Activated CD4-positive, alpha-beta T cell treated with anti-CD3 and anti-CD28 coated beads, Interleukin-2, amount 50 U/mL, for 16 hours (primary cell): ENCODE measurements at places on chromosomes 6 and 20.

- DNase-seq = no peak
Measured at GRCh38 chr6:54802775-54803634, 43.6 kb upstream of the FAM83B start.

DNA sequence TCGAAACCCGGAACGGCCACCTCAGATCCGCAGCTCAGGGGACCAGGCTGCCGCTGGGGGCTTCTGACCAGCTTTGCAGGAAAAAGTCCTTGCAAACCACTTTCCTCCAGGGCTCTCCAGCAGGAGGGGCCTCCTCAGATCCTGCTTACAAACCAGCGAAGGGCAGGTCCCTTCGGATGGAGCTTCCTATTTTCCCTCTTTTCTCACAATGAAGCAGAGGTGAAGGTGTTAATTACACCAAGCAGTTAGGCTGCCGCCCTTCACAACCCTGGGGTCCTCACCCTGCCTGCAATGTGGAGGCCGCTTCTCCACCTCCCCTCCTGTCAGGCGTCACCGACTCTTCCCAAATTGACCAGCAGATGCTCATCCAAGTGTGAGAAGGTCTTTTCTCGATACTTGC is 5.7 kb downstream of the ARHGAP40 start:
- DNase-seq = no peak

DNA sequence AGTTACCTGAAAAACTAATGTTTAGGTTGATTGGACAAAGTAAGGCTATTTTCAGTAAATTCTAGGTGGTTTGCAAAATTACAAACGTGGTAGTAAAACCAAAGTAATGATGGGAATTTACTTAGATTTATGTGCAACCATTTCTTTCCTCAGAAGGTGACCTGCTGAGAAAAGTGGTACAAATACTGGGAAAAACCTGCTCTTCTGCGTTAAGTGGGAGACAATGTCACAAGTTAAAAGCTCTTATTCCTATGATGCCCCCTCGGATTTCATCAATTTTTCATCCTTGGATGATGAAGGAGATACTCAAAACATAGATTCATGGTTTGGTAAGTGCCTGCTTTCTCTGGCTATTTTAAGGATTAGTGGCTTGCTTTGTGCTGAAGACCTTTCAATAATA is 18.2 kb downstream of the TPX2 start:
- DNase-seq = no peak

DNA sequence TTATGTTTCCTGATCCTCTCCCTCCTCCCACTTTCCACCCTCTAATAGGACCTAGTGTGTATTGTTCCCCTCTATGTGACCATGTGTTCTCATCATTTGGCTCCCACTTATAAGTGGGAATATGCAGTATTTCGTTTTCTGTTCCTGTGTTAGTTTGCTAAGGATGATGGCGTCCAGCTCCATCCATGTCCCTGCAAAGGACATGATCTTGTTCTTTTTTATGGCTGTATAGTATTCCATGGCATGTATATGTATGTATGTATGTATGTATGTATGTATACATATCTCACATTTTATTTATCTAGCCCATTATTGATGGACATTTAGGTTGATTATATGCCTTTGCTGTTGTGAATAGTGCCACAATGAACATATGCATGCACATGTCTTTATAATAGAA is 188.7 kb downstream of the RFPL4B start:
- no peak for DNase-seq

GRCh38 chr20:62063981-62064769 is 1.5 kb downstream of the TAF4 start:
- DNase-seq = no peak

DNA sequence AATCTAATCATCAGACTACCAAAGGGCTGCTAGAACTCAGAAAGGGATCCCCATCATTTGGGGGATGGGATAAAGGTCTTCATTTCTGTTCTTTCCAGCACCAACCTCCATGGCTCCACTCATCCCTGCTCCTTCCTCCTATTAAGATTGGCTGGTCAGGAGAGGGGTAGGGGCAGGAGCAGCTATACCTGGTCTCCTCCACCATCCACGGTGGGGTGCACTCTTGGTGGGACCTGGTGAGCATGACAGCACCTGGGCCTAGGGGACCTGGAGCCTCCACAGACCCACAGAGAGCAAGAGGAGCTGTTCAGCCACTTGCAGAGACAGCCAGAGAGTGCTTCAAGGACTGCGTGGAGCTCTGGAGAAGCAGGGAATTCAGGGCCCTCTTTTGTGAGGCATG is 6.1 kb upstream of the ULBP2 start:
- DNase-seq = no peak
